ENCODE measurements at places on chromosomes 1 and 21. TPM values are rescaled to one million over a fixed set of nuclear protein-coding genes. Genes with fewer than 3 reads are reported as not detected.

The MYOM3 gene
- not detected for total RNA-seq

The NEXN gene
- 0.76 TPM for total RNA-seq

The ERMAP gene
- 4.9 TPM for total RNA-seq

DNA sequence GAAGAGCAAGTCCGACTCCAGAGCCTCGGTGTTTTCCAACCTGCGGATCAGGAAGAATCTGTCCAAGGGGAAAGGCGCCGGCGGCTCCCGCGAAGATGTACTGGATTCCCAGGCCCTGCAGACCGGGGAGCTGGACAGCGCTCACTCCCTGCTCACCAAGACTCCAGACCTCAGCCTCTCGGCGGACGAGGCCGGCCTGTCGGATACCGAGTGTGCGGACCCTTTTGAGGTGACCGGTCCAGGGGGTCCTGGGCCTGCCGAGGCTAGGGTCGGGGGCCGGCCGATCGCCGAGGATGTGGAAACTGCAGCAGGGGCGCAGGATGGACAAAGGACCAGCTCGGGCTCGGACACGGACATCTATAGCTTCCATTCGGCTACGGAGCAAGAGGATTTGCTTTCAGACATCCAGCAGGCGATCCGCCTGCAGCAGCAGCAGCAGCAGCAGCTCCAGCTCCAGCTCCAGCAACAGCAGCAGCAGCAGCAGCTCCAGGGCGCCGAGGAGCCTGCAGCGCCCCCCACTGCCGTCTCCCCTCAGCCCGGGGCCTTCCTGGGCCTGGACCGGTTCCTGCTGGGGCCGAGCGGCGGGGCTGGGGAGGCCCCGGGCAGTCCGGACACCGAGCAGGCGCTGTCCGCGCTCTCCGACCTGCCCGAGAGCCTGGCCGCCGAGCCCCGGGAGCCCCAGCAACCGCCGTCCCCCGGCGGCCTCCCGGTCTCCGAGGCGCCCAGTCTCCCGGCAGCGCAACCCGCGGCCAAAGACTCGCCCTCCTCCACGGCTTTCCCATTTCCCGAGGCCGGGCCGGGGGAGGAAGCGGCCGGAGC lies 827 bp downstream of the FMN2 start:
- H3K27ac ChIP-seq, result peak overlapping the region; percentile 98
- peak overlapping the region; percentile 93 for H3K4me3 ChIP-seq

GRCh38 chr1:220957233-220957605 lies 78.0 kb downstream of the HLX start:
- no peak for DNase-seq
- no peaks in the 10 kb centered on the region for H3K4me1 ChIP-seq
- H3K27me3 ChIP-seq, result no peaks in the 10 kb centered on the region
- H3K27ac ChIP-seq, result no peak overlapping the region
- no peak overlapping the region for H3K4me3 ChIP-seq

DNA sequence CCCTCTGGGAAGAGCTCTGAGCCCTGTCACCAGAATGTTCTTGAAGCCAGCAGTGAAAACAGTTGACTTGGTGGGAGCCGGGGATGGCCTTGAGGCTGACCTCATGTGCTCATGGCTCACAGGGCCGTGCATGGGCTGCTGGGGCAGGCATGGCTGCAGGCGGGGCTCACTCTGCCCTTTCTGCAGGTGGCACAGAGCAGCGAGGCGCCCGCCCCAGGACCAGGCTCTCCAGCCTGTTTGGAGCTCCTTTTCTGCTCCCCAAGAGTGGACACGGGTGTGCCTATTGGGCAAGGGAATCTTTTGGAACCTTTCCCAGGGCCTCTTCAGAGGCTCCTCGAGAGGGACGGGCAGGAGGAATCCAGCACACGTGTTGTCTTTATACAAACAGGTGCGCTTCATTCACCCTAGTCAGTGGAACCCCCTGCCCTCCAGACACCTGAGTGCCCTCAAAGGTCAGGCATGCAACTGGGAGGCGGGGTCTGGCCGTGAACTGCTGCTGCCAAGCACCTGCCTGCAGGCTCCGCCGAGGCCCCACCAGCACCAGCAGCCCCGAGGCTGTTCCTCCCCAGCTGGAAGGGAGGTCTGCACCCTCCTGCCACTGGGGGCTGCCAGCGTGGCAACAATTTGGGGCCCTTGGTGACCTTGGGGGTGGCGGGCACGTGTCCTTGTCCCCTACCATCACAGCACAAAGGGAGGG lies 2.6 kb upstream of the TTC34 start:
- no peaks in the 10 kb centered on the region for H3K4me1 ChIP-seq
- H3K27ac ChIP-seq, result no peak overlapping the region
- H3K27me3 ChIP-seq, result peaks cover 2% of the 10 kb centered on the region
- H3K4me3 ChIP-seq, result no peak overlapping the region
- DNase-seq, result peak; percentile 11
- no peaks in the 10 kb centered on the region for H3K36me3 ChIP-seq

- no peaks in the 10 kb centered on the region for H3K4me1 ChIP-seq
- no peak overlapping the region for H3K4me3 ChIP-seq
- H3K27ac ChIP-seq, result no peak overlapping the region
- H3K36me3 ChIP-seq, result no peaks in the 10 kb centered on the region
- DNase-seq, result no peak
- no peaks in the 10 kb centered on the region for H3K27me3 ChIP-seq
Measured at GRCh38 chr1:229869240-229869639, 197.8 kb upstream of the GALNT2 start.

DNA sequence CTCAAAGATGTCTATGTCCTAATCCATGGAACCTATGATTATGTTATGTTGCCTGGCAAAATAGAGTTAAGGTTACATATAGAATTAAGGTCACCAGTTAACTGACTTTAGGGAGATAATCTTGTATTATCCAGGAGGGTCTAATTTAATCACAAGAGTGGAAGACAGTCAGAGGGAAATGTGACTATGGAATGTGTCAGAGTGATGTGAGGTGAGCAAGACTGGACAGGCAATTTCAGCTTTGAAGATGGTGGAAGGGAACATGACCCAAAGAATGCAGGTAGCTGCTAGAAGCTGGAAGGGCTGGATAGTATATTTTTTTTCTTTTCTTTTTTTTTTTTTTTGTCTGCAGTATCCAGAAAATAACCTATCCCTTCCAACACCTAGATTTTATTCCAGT lies 241.7 kb upstream of the NEGR1 start:
- no peak overlapping the region for H3K4me3 ChIP-seq
- H3K27ac ChIP-seq, result no peak overlapping the region
- no peaks in the 10 kb centered on the region for H3K4me1 ChIP-seq
- no peaks in the 10 kb centered on the region for H3K36me3 ChIP-seq
- DNase-seq, result no peak
- no peaks in the 10 kb centered on the region for H3K27me3 ChIP-seq

- peaks cover 2% of the 10 kb centered on the region for H3K27me3 ChIP-seq
- no peak overlapping the region for H3K4me3 ChIP-seq
- no peak for DNase-seq
- no peaks in the 10 kb centered on the region for H3K4me1 ChIP-seq
Measured at GRCh38 chr1:44454704-44455103, 49.6 kb downstream of the RNF220 start.

DNA sequence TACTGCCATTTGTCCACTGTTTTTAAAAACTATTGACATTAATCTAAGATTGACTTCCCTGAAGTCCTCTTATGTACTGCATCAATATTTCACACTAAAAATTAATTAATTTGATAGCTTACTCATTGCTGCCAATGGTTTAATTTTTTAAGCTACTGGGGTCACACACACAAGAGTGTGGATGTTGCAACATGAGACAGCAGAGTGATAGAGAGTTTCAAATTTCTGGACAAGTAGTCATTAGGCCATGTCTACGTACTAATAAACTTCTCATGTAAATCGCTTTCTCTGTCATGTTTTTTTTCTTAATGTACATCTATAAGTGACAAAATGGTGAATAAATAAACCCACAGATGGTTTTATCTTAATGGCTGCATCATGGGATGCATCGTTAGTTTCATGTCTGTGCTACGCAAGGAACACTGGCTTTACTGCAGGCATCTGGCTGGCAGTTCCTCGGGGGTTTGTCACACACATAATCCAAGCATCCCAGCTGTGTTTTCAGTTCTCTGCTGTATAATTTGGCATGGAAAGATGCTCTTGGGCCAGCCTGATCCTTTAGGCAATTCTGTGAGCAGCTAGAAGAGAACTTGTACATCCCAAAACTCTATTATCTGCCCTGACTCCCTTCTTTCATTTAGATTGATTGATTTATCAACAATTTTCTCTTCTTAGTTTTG lies 16.4 kb upstream of the CHODL start:
- peaks cover 6% of the 10 kb centered on the region for H3K4me1 ChIP-seq
- no peaks in the 10 kb centered on the region for H3K36me3 ChIP-seq
- no peak overlapping the region for H3K27ac ChIP-seq
- H3K4me3 ChIP-seq, result no peak overlapping the region
- DNase-seq, result peak; percentile 68
- peaks cover 6% of the 10 kb centered on the region for H3K27me3 ChIP-seq

Measured in glutamatergic neuron (in vitro differentiated cells).